IPS DF 6.9 (cell line): ENCODE measurements at places on chromosomes 13 and 19.

- no peak for DNase-seq
Observed at GRCh38 chr13:62747629-62748028, 1332.0 kb upstream of the PCDH20 start.

DNA sequence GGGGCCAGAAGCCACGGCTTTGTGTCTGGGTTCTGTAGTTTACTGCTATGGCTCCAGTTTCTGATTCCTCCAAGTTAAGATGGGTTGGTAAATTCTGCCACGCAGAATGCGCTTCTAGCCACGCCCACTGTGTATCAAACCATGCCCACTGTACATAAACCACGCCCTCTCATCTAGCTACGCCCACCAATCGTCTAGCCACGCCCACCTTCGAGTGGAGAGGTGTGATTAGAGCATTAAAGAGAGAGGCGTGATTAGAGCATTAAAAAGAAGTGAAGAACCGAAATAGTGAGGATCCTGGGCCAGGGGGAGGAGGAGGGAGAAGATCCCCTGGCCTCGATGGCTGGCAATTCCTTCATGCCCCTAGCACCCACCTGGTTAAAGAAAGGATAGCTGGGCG, 43.7 kb upstream of the ADGRE5 start:
- DNase-seq: no peak

- DNase-seq: no peak
Observed at GRCh38 chr13:110957181-110957884, 42.5 kb upstream of the ANKRD10 start.

DNA sequence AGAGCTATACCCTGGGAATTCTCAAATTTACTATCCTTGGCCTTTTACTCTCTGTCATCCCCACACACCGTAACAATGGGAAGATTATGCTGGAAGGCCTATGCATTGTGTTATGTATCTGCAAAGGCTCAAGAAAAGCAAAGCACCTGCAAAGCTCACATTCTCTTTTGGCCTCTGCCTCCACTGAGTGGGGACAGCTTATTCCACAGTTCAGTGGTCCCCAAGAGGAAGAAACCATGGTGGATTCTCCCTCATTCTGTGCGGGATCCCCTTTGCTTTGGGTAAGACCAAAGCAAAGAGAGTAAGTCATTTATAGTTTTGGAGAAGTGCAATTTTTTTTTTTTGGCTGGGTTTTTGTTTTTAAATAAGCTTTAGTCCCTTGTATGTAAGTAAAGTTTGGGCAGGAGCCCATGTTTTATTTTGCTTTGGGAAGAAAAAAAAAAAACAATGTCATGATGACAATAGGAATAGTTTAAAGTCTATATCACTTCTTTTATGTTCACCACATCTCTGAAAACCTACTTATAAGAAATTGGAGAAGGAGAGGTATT, 530.6 kb downstream of the FGF9 start:
- DNase-seq: no peak

DNA sequence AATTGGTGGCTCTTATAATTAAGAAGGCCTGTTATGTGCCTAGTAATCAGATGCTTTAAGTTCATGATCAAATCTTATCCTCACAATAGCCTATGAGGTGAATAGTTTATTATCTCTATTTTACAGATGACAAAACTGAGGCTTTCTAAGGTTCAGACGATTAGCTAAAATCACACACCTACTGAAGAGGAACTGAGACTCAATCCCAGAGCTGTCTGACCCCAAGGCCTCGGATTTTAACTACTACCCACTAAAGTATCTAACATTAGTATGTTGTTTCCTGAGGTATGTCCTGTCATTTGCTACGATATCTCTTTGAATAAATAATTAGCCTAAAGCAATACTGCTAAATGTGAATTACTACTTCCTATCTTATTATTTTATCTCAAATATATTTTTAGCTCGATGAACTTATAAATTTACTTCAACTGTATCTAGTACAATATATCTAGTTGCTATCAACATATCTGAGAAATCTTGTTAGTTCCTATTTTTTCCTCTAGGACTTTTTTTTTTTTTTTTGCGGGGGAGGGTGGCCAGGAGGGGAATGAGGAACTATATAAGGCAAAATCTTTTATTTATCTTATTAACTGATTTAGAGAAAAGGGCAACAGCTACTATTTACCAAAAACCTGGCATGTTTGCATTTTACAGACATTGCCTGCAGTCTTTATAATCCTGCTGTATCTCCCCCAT, 118.5 kb downstream of the ABCC4 start:
- no peak for DNase-seq

GRCh38 chr13:30829833-30830637, 76.0 kb upstream of the MEDAG start:
- no peak for DNase-seq

DNA sequence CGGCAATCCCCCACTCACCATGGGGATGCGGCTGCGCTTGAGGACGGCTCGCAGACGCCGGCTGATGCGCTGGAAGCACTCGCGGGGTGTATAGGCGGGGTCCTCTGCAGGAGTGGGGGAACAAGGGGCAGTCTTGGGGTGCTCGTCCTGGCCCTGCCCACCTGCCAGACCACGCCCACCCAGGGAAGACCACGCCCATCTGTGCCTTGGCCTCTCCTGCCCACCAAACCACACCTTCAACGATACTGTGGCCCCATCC, 6.7 kb downstream of the RNU6-9 start:
- no peak for DNase-seq

DNA sequence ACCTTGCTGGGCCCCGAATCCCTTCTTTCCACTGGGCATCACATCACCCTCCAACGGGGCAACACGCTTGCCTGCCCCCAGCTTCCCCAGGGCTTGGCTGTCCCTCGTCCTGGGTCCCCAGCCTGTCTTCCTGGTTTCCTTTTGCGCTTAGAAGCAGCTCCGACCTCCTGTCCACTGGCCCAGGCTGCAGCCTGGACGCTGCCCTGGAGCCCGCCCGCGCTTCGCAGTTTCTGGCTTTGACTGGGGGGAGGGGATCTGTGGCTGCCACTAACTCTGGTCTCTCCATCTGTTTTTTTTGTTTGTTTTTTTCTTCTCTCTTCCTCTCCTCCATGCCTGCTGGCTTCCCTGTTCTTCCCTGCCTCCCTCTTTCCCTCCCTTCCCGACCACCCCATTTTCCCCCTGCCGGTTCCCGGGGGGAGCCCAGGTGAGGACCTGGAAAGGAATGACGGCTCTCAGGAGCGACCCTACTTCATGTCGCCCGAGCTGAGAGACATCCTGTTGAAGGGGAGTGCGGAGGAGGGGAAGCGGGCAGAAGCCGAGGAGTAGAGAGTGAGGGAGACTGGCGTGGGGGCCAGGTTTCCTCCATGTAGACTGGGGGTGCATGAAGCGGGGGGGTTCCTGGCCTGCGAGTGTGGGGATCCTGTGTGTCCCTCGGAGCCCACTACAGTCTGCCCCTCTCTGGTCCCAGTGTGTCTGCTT, 11.5 kb upstream of the ILF3 start:
- no peak for DNase-seq

- DNase-seq: no peak
Observed at GRCh38 chr13:23990455-23990854, 93.2 kb upstream of the C1QTNF9B start.

GRCh38 chr19:12314553-12314952, 18.9 kb downstream of the ZNF563 start:
- DNase-seq: no peak

DNA sequence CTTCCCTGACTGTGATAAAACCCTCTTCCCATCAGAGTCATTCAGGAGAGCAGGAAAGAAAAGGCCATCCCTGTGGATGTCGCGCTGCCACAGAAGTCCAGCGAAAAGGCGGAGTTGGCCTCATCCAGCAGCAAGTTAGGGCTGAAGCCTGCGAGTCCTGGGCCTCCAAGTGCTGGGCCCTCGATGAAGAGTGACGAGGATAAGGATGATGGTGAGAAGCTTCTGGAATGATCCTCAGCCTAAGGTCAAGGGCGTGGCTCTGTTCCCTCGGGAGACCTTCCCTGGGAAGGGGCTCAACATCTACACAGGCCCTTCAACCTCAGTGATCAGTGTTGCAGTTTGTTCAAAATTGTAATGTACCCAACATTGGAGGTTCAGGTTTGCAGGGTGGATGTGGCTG, 22.3 kb downstream of the TEX29 start:
- no peak for DNase-seq

DNA sequence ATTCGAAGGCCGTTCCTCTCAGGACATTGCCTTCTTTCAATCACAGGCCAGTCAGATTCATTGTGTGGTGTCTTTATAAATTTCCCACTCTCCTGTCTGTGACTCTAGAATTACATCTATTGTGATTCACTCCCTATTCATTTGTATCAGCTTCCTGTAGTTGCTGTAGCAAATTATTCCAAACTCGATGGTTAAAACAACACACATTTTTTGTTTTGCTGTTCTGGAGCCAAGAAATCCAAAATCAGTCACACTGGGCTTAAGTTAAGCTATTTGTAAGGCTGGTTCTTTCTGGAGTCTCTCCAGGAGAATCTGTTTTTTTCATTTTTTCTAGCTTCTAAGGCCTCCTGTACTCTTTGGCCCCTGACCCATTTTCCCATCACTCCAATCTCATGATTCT, 1487.0 kb upstream of the SLC10A2 start:
- no peak for DNase-seq

GRCh38 chr13:76225815-76226489, 589.8 kb downstream of the LMO7 start:
- no peak for DNase-seq

DNA sequence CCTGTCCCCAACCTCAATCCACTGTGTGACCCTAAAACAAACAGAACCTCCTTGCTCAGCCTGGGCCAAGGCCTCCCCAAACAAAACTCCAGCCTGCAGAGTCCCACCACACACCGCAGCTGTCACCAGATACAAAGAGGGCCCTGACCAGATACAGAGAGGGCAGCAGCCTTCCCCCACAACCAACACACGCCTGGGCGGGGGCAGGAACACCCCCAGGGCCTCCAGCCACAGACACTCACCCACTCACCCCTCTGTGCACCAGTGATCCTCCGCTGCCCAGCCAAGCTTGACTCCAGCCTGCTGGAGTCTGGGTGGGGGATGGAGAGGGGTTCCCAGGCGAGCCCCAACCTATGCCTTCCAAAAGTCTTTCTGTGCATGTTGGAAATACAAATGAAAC, 5.9 kb upstream of the CIRBP start:
- no peak for DNase-seq

- no peak for DNase-seq
Observed at GRCh38 chr13:66835040-66835628, 395.0 kb downstream of the PCDH9 start.

GRCh38 chr19:38904581-38905539, 5.1 kb downstream of the NFKBIB start:
- DNase-seq: no peak

DNA sequence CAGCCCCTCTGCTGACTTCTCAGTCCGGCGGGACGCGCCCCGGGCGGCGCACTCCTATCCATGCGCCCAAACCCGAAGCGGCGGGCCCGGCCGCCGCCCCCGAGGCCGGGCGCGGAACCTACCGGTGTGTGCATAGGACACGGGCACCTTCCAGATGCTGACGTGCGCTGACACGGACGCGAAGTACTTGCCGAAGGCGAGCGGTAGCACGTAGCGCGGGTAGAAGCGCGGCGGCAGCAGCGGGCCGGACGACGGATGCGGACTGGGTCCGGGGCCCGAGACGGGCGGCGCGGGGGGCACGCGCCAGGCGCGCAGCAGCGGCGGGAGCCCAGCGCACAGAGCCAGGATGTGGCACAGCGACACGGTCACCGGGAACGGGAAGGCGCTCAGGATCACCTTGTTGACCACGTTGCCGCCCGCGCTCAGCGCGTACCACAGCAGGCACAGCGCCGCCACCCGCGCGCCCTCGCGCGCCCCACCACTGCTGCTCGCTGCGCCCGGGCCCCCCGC, 338 bp downstream of the SLC35E1 start:
- DNase-seq: no peak

DNA sequence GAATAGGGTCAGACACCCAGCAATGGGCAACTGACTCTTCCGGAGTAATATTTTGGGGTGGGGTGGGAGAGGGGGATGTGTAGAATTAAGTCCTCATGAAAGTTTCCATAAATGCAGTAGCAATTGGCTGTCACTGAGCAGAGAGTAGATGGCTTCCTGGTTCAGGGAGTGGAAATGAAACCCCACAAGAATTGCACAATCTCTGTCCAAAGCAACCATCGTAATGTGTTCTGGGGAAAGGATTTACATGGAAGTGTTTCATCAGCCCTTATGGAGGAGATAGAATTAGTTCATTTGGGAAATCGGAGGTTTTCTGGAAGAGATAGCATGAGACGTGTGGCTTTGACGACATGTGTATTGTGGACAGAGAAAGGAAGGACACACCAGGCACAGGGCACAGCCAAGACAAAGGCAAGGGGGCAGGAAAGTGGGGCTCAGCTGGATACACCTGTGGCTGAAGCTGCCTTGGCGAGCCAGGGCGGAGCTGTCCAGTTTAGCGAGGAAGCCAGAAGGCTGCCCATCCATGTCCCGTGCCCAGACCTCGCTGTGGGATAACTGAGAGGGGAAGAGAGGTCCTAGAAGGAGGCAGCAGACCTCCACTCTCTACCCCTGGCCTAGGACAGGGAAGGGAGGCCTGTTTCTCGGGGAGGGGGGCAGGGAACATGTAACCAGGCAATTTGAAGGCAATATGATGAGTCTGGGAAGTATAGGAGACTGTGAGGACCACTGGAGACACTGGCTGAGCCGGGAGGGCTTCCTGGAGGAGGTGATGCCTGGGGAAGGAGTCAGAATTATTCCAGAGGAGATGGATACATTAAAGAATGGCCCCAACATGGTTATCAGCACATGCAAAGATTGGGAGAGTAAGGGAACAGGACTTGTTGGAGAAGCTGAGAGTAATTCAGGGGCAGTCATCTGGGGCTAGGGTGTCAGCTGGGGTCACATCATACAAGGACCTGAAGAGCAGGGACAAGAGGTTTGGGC, 2.6 kb upstream of the CLEC4G start:
- no peak for DNase-seq

DNA sequence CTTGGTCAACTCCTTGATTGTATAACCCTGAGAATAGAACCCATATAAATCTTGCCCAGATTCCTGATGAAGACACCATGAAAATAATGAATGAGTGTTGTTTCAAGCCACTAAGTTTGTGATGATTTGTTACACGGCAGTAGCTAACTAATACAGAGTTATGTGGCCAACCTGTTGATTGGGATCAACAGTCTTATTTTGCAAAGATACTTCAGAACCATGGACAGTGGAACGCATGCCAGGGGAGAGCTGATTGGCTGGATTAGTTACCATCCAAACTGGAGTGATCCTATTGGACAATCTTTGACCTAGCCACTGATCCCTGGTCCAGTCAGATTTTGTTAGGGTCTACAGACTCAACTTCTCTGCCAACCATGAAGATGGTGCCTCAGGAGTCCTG, 26.6 kb downstream of the CD70 start:
- DNase-seq: no peak

- DNase-seq: peak; percentile 39
Observed at GRCh38 chr19:48152551-48152950, 17.6 kb downstream of the LIG1 start.

- no peak for DNase-seq
Observed at GRCh38 chr13:41007744-41008128, 11.4 kb downstream of the ELF1 start.

DNA sequence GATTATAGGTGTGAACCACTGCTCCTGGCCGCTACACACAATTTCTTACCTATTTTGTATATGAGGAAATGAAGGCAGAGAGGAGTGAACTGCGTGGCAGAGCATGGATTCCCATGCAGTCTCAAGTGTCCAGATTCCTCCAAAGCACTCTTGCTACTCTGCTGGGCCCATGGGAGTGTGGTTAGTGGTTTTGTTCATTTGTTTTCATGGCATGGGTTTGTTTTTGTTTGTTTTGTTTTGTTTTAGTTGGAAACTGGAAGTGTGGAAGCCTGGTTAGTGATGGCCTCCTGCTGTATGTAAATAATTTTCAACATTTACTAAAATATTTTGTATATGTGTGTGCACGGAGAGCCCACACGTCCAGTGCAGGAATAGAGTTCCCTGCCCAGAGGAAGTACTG, 61.3 kb upstream of the LRCH1 start:
- DNase-seq: no peak

- no peak for DNase-seq
Observed at GRCh38 chr13:23919006-23919405, 21.7 kb upstream of the C1QTNF9B start.
